ENCODE measurements at places on chromosomes 5 and 9.

DNA sequence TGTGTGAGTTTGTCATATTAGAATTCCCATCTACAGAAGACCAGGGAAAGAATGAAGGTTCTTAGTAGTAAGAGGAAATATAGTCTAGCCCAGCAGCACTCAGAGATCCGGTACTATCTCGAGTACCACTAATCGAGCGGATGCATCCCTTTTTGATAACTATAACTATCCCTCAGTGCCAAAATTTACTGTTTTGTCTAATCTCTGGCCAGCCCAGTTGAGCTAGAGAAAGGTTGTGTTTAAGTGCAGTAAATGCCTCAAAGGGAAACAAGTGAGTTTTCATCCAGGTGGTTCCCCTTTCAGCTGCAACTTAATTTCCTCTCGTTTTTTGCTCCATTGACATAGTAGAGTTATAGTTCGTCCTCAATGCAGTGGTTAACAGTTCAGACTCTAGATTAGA is 146.7 kb downstream of the GPBP1 start:
- DNase-seq = no peak

- DNase-seq = no peak
Measured at GRCh38 chr9:123284656-123285055, 16.3 kb upstream of the STRBP start.

DNA sequence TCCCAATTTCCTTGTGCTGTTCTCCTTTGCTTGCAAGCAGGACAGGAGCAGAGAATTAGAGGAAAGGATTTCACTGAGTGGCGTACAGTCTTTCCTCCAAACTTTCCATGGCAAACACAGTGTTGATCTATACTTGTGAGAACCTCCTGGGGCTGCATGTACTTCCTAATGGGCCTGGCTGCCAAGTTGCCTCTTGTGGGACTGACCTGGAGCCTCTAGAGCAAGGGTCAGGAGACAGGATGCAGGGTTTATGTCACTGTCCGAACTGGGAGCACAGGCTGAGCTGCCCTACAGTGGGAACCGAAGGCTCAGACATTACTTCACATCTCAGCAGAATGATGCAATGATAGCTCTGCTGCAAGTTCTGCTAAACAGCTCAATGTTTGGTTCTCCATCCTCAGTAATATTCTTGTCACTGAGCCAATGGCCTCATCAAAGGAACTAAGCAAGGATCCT is 102.3 kb downstream of the ENC1 start:
- no peak for DNase-seq

GRCh38 chr5:111517853-111518501 is 5.6 kb upstream of the STARD4 start:
- no peak for DNase-seq

- peak; percentile 19 for DNase-seq
Measured at GRCh38 chr9:6054280-6055099, 39.1 kb upstream of the RANBP6 start.

DNA sequence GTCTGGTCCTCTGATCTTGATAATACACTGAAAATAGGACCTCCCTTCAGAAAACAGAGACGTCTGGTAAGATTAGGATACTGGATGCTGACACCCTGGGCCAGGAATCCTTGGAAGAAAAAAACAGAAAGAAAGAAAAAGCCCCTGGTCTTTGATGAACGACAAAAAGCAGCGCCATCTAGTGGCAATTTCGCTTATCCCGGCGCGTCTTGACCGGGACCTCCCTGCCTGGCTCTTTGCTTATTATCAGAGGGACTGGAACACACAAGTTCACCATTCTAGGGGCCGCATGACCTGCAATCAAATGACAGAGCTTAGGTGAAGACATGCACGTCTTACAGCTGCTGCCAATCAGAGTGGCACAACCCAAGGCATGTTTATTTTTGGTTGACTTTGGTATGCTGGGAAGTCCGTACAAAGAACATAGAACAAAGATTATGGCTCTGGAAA is 114.9 kb upstream of the NFIB start:
- no peak for DNase-seq

GRCh38 chr9:88531920-88532698 is 2.9 kb upstream of the NXNL2 start:
- no peak for DNase-seq

DNA sequence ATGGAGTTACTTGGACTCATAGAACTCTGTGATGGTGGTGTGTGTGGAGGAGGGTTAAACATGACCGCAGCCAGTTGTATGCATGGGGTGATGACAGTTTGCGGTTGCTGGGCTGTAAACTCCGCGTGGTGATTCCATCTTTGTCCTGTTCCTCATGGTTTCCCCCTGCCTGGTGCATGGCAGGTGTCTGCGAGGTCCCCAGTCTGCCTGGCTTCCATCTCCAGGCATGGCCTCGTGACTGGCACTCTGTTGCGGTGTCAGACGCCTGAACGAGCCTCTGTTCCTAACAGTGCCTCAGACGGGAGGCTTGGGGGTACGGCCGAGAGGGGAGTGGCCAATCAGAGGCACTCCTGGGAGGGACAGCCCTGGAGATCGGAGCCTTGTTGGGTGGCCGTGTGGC is 33.9 kb upstream of the SH3PXD2B start:
- DNase-seq = no peak

DNA sequence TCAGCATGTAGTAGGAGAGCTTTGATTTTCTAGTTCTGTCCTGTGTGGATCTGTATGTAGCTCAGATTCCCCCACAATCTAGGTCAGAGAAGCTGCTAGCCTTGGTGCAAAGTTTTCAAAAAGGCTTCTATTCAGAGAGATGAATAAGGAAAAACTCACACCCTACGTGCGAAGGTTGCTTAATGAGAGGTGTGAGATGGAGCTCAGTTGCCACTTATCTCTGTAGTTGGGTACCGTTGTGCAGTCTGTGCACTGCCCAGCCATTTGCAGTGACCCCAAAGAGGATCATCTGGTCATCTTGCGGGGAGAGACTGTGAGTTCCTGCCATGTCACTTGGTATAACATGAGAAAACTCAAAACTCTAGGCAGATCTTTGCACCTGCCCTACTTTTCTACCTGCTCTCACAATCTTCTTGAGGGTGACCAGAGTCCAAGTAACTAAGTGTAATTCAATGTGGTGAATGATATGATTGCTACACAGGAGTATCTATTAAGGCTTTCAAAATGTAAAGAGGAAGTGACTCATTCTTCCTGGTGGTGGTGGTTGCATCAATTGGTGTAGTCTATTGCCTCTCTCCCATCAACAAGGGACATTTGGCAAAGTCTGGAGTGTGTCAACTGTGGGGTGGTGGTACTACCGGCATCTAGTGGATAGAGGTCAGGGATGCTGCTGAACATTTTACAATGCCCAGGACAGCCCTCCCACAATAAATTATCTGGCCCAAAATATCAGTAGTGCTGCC is 65.2 kb downstream of the TMC1 start:
- DNase-seq = no peak

- no peak for DNase-seq
Measured at GRCh38 chr9:26954050-26954508, 2.1 kb upstream of the IFT74 start.

GRCh38 chr5:154367101-154367500 is 78.7 kb upstream of the SAP30L start:
- DNase-seq = no peak

- DNase-seq = no peak
Measured at GRCh38 chr5:174937201-174938123, 213.1 kb downstream of the MSX2 start.

DNA sequence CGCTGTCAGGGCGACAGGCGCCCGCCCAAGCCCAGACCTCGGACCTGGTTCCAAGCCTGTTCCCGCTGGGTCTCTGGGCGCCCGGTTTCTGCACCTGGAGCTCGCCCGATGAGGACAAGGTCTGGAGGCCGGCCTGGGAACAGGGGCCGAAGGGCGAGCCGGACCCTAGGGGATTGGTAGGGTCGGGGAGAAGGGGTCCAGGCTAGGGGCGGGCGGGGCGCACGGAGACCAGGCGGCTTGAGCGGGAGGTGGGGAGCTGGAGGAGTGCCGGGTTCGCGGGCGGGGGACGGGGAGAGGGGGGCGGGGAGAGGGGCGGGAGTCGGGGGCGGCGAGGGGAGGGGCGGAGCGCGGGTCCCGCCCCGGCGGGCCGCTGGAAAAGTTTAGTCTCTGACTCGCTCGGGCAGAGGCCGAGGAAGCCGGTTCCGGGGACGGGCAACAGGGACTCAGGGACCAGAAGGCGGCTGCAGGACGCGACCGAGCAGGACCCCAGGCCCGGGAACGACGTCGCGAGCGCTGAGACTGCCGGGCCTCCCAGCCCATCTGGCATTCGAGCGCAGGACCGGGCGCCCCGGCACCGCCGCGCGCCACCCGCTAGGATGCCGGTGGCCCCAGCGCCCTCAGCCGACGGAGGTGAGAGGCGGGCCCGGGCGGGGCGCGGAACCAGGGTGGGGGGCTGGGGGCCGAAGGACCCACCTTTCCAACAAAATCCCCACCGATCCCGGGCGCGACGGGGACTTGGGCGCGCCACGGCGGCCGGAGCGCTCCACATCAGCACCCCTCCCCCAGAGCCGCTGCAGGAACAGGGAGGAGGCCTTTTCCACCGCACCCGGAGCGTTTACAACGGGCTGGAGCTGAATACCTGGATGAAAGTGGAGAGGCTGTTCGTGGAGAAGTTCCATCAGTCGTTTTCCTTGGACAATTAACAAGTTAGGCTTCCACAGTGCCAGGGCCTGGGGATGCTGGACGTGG is at the start of gene S1PR3:
S1PR3 (plus strand) TSS at position 403 of the 969 bp plus-strand sequence. CDS start 9,733 bp downstream, outside the sequence.
- peak; percentile 36 for DNase-seq

GRCh38 chr9:33153666-33154065 is 13.5 kb downstream of the B4GALT1 start:
- no peak for DNase-seq

GRCh38 chr9:83041771-83042170 is 21.2 kb downstream of the RASEF start:
- DNase-seq = no peak

DNA sequence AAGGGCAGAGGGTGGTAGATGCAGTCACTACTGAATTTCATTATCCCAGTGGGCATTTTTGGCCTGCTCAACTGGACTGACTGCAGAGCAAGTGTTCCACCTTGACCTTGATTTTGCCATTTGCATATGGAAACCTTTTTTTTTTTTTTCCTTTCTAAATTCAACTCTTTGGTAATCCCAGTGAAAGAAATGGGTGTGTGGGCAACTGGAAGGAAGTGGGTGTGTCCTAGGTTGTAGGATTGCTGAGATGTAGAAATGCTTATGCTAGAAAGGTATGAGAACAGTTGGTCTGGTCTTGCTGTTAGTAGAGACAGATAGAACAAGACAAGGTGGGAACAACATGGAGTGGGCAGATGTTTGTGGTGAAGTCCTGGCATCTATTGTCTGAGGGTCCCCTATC is 7.8 kb upstream of the IL12B start:
- DNase-seq = no peak

- no peak for DNase-seq
Measured at GRCh38 chr5:139740138-139740991, 55.2 kb upstream of the PSD2 start.

DNA sequence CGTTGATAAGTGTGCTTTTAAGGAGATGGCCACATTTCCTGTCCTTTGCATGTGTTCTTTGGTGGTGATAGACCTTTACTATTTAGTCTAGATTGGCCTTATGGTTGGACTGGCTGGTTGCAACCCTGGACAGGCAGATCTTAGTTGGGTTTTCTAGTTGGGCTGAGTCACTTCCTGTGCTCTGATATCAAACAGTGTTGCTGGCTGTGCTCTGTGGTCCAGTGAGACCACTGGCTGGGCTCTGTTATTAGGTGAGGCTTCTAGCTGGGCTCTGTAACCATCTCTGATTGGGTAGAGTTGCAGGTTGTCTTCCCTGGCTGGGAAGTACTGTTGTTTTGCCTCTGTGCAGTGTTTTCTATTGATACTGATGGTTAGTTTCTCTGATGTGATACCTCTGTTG is 432.5 kb downstream of the LRRC70 start:
- no peak for DNase-seq

GRCh38 chr9:27784847-27785713 is 211.8 kb upstream of the C9orf72 start:
- no peak for DNase-seq

GRCh38 chr9:88075966-88076285 is 62.3 kb downstream of the SPATA31C2 start:
- DNase-seq = no peak

GRCh38 chr9:101409079-101409477 is 10.4 kb downstream of the ZNF189 start:
- DNase-seq = no peak

- DNase-seq = no peak
Measured at GRCh38 chr9:129383019-129383560, 205.0 kb upstream of the IER5L start.

DNA sequence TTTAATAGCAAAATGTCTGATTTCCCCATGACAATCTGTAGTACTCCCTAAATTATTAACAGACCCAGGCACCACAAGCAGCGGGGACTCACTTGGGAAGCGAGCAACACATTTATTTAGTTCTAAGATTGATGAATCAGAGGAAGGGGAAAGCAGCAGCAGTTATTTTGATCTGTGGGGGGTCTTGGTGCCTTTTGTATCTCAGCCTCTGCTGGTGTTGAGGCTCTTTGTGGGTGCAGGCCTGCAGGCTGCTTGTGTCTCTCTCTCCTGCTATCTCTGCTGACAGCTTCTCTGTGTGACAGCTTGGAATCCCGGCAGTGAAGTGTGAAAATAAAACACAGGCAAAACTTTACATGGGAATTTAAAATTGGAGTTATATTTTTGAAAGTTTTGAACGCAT is 878.2 kb upstream of the DMAC1 start:
- DNase-seq = no peak

GRCh38 chr5:75156585-75156984 is 80.1 kb downstream of the ANKRD31 start:
- DNase-seq = no peak

- peak; percentile 26 for DNase-seq
Measured at GRCh38 chr5:143008809-143009521, 238.8 kb downstream of the ARHGAP26 start.

DNA sequence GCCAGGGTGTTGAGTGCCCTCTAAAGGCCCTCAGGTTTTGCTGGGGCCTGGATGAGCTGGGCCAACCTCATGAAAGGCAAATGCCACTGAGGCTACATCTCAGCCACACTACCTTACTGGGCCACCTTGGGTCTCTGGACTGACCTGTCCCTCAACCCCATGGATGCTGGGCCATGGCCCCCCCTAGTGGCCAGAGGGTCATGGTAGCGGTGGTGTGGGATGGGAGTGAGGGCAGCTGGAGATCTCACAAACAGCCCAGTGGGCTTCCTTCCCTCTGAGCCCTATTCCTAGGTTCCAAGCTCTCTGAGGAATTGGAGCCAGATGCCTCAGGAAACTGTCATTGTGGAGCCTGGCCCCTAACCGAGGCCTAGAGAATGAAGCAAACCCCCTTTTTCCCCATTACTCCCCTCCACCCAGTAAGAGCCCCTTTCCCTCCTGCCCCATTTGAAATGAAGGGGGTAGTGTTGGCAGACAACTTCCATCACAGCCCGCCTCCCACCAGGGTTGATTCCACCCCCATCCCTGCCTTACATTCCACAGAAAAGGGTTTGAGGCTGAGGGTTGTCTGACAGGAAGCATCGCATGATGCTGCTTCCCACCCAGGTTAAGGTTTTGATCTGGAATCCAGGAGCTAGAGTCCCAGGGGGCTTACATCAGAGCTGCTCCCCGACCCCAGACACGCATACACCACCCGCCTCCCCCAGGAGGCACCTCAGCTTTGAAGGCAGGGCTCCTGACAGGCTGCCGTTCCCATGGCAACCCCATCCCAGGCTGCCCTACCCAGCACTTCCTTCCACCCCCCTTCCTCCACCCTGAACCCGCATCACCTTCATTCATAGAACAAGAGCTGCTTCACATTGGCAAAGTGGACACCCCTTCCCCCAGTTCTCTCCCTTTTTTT is 63.9 kb downstream of the PCDH1 start:
- DNase-seq = peak; percentile 18

Measured in stimulated activated CD4-positive, alpha-beta T cell treated with anti-CD3 and anti-CD28 coated beads, Interleukin-15, amount 100 ng/mL, for 1 hour (primary cell).